ENCODE measurements at places on chromosomes 2 and 18. TPM values are rescaled to one million over a fixed set of nuclear protein-coding genes. Genes with fewer than 3 reads are reported as not detected.

DNA sequence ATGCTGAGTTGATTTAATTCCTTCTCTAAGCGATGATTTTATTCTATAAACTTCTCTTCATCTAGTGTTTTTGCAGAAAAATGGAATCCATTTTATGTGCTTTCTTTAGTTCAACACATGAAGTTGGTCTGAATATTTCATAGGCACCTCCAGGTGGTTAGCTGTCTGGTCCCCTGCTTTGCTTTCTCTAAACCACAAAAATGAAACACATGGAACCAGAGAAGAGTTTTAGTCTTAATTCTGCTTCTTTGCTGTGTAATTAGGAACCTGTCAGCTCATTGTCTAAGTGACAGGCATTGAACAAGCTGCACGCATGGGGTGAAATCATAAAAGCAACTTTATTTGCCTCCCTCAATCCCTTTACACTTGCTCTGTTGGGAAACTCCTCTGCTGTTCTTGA is 150.4 kb downstream of the PIK3C3 start:
- no peak overlapping the region for H3K4me3 ChIP-seq
- H3K36me3 ChIP-seq, result no peaks in the 10 kb centered on the region

DNA sequence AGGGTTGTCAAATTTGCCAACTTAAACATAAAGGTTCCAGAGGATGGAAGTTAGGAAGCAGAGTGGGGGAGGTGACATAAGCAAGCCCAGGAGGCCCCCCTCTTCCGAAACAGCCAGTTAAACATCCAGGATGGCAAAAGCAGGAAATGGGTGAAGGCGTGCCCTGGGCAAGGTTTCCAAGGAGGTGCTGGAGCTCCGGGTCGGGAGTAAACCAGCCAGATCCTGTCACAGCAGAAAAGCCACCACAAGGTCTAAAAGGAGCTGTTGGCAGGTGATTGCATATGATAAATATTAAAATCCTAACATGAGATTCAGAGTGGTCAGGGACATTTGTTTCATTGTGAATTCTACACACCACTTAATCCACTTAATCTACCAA is 572.2 kb upstream of the SALL3 start:
- no peaks in the 10 kb centered on the region for H3K36me3 ChIP-seq
- no peaks in the 10 kb centered on the region for H3K4me1 ChIP-seq
- no peak overlapping the region for H3K27ac ChIP-seq
- no peak for DNase-seq
- peak overlapping the region; percentile 9 for H3K4me3 ChIP-seq
- no peaks in the 10 kb centered on the region for H3K27me3 ChIP-seq

DNA sequence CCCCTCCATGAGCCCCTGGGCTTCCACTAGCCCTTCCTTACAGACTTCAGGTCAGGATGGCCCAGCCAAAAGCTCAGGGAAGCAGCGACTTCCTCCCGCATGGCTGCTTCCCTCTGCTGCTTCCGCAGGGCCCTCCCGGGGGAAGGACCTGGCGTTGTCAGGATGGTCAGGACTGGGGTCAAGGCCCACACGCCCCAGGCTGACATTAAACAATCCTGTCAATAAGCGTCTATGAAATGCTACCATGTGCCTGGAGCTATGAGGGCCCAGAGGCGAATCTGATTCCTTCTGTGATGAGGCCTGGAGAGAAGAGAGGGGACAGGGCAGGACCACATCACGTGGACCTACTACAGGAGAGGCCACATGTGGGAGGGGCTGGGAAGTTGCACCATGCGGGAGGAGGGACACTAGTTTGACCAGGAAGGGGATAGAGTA is 17.3 kb downstream of the CYS1 start:
- no peak overlapping the region for H3K27ac ChIP-seq
- no peak for DNase-seq
- no peaks in the 10 kb centered on the region for H3K36me3 ChIP-seq
- no peak overlapping the region for H3K4me3 ChIP-seq
- H3K27me3 ChIP-seq, result no peaks in the 10 kb centered on the region
- peaks cover 1% of the 10 kb centered on the region for H3K4me1 ChIP-seq

DNA sequence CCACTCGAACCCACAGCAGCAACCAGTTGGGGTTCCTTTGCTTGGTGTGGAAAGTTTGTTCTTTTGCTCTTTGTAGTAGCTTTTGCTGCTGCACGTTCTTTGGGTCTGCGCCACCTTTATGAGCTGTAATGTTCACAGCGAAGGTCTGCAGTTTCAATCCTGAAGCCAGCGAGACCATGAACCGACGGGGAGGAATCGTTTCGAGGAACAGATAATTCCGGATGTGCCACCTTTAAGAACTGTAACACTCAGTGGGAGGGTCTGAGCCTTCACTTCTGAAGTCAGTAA is 14.3 kb downstream of the GPR17 start:
- H3K36me3 ChIP-seq, result no peaks in the 10 kb centered on the region
- H3K27me3 ChIP-seq, result no peaks in the 10 kb centered on the region
- no peak for DNase-seq
- peak overlapping the region; percentile 78 for H3K27ac ChIP-seq

- no peak overlapping the region for H3K4me3 ChIP-seq
- H3K27ac ChIP-seq, result no peak overlapping the region
- no peaks in the 10 kb centered on the region for H3K4me1 ChIP-seq
- no peak for DNase-seq
- H3K36me3 ChIP-seq, result no peaks in the 10 kb centered on the region
Observed at GRCh38 chr18:75349668-75350511, 77.6 kb downstream of the SMIM21 start.

DNA sequence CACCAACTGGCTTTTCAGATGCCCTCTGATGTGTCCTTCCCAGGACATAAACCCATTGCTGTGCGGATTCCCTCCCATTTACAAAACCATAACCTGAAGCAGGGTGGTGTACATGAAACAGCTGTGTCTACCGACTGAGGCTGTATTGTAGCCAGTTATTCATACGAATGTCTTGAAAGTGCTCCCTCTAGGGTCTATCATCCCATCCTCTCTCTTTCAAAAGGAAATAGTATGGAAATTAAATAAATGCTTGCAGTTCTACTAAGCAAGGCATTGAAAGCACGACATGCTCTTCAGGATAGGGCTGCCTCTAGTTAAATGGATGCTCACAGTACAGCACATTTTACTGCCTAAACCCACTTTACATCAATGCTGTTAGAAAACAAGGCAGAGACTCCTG is 112.2 kb upstream of the PXDN start:
- H3K4me1 ChIP-seq, result peaks cover 9% of the 10 kb centered on the region
- H3K4me3 ChIP-seq, result no peak overlapping the region
- no peaks in the 10 kb centered on the region for H3K27me3 ChIP-seq
- no peak for DNase-seq
- H3K36me3 ChIP-seq, result no peaks in the 10 kb centered on the region

- peak overlapping the region; percentile 99 for H3K27ac ChIP-seq
- H3K4me1 ChIP-seq, result peaks cover 48% of the 10 kb centered on the region
- H3K4me3 ChIP-seq, result peak overlapping the region; percentile 97
- peaks cover 5% of the 10 kb centered on the region for H3K36me3 ChIP-seq
- H3K27me3 ChIP-seq, result no peaks in the 10 kb centered on the region
- DNase-seq, result no peak
Observed at GRCh38 chr2:20351555-20352229, 1.0 kb upstream of the PUM2 start.

GRCh38 chr2:168454737-168455644 is 1.1 kb upstream of the CERS6 start:
- no peak for DNase-seq
- peak overlapping the region; percentile 89 for H3K27ac ChIP-seq
- no peaks in the 10 kb centered on the region for H3K36me3 ChIP-seq
- H3K27me3 ChIP-seq, result no peaks in the 10 kb centered on the region

Gene CCDC88A
- total RNA-seq, result 23.8 TPM

Gene SPATA3
- total RNA-seq, result not detected

Gene RAB27B
- total RNA-seq, result 30.5 TPM

Gene ACMSD
- total RNA-seq, result not detected
